Fibroblast of skin of scalp (primary cell): ENCODE measurements at places on chromosomes 16 and 17.

GRCh38 chr16:15055141-15056053 is 477 bp downstream of the NTAN1 start:
- peak; percentile 12 for DNase-seq

DNA sequence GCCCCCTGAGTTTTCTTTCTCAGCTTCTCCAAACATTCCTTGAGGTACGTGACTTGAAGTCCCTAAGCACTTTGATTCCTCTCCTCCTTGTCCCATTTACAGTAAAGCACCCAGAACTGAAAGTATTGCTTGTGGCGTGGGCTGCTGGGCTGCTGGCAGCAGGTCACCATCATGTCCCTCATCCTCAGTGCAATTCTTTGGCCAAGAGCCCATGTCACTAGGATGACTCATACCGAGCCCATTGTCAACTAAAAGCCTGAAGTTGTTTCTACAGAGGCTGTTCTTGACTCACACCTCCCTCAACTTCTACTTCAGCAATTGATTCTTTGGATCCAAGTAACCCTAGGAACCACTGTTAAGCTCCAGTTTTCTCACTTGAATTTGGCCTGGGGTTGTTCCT is 54.3 kb downstream of the KPNA2 start:
- DNase-seq = peak; percentile 31

DNA sequence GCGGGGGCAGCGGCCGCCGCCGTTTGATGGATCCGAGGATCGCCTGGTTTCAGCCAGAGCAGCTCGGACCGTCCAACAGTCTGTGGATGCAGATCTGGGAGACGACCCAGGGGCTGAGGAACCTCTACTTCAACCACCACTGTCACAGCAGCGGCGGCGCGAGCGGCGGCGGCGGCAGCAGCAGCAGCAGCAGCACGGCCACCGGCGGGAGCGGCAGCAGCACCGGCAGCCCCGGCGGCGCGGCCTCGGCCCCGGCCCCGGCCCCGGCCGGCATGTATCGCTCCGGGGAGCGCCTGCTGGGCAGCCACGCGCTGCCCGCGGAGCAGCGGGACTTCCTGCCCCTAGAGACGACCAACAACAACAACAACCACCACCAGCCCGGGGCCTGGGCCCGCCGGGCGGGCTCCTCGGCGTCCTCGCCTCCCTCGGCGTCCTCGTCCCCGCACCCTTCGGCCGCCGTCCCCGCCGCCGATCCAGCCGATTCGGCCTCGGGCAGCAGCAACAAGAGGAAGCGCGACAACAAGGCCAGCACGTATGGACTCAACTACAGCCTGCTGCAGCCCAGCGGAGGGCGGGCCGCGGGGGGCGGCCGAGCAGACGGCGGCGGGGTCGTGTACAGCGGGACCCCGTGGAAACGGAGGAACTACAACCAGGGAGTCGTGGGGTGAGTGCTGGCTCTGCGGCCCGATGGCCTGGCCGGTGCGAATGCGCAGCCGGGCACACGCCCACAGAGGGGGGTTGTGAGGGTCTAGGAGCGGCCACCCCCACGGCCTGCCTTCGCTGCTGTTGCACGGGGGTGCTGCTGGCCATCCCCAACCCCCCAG is 702 bp downstream of the TENT4B start:
- no peak for DNase-seq

- DNase-seq = no peak
Measured at GRCh38 chr16:24328835-24329452, 72.8 kb downstream of the CACNG3 start.

GRCh38 chr16:85982563-85982939 is 83.6 kb downstream of the IRF8 start:
- no peak for DNase-seq

DNA sequence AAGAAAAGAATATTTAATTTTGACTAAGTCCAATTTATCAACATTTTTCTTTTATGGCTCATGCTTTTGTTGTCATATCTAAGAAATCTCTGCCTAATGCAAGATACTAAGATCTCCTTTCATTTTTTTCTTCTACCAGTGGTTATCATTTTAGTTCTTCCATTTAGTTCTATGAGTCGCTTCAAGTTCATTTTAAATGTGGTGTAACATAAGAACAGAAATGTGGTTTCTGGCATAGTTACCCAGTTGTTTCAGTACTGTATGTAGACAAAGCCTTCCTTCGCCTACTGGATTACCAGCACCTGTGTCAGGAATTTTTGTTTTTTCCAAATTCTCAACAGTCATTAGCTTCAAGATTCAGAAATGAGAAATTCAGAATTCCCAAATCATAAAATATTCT is 175.7 kb downstream of the PARN start:
- DNase-seq = peak; percentile 61

GRCh38 chr17:44071198-44071520 is 624 bp downstream of the G6PC3 start:
- peak; percentile 86 for DNase-seq

GRCh38 chr17:3960764-3961163 is 3.5 kb downstream of the ATP2A3 start:
- DNase-seq = no peak

DNA sequence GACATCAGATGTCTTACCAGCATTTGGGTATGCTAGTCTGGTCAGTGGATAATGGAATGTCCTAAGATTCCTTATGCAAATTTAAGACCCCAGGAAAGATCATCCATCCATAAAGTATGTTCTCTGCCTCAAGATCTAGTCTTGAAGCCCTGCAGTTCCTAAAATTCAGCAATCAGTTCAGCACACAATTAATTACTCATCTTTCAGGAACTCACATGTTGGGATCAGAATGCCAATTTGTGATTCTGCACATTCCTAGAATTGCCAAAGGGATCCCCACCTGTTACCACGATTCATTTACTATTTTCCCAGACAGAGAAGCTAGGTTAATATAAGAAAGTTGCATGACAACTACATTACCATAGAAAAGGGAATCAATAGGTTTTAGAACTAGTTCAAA is 3.2 kb downstream of the OR2C1 start:
- DNase-seq = no peak

- DNase-seq = no peak
Measured at GRCh38 chr16:12321311-12321842, 344.8 kb downstream of the SNX29 start.

GRCh38 chr16:85171004-85171758 is 58.9 kb upstream of the CIBAR2 start:
- DNase-seq = no peak

- no peak for DNase-seq
Measured at GRCh38 chr16:57741660-57742191, 6.2 kb downstream of the KATNB1 start.

- peak; percentile 31 for DNase-seq
Measured at GRCh38 chr17:35900708-35901480, 20.7 kb upstream of the CCL5 start.

- peak; percentile 34 for DNase-seq
Measured at GRCh38 chr17:40978575-40979151, 5.5 kb downstream of the KRT40 start.

DNA sequence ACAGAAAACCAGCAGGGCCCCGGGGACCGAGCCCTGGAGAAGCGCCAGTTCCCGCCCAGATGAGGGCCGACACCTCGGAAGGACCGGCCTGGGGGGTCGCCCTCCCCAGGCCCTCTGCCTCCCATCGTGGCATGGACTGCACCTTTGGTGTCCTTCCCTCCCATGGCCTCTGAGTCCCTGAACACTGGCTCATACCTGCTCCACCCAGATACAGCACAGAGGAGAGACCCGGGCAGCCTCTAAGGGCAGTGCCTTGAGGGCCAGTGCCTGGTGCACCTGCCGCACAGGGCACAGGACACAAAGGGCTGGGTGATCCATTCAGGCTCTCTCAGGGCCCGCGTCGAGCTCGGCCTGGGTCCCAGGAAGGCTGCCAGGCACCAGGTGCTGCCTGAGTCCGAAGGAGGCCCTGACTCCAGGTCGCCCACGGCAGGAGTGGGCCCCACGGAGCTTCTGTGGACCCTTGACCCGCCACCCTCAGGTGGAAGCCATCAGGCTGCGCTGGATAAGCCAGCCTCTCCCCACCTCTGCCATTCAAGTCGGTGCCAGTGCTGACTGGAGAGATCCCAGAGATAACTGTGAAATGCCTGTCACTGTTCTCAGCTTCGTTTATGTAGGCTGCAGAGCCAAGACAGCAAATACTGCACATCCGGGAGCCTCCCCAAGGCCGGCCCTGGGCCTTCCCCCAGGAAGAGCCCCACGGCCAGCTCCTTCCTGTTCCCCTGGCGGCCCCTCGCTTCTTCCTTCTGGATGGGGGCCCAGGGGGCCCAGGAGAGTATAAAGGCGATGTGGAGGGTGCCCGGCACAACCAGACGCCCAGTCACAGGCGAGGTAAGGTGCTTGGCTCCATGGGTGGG is at the start of gene ZG16B:
TSS of gene ZG16B (plus strand) at position 803 of the 854 bp plus-strand sequence. CDS start 139 bp downstream, outside the sequence.
- no peak for DNase-seq

GRCh38 chr16:48561960-48562393 is 48.0 kb downstream of the N4BP1 start:
- no peak for DNase-seq
